ENCODE measurements at places on chromosomes 2 and 18.

GRCh38 chr2:172179045-172179701, 76.5 kb upstream of the DLX2 start:
- DNase-seq: no peak

- DNase-seq: no peak
These were observed 306.9 kb downstream of the PDE11A start for GRCh38 chr2:177765698-177766097.

- no peak for DNase-seq
These were observed 950.8 kb upstream of the SLC39A10 start for GRCh38 chr2:194706179-194706578.

DNA sequence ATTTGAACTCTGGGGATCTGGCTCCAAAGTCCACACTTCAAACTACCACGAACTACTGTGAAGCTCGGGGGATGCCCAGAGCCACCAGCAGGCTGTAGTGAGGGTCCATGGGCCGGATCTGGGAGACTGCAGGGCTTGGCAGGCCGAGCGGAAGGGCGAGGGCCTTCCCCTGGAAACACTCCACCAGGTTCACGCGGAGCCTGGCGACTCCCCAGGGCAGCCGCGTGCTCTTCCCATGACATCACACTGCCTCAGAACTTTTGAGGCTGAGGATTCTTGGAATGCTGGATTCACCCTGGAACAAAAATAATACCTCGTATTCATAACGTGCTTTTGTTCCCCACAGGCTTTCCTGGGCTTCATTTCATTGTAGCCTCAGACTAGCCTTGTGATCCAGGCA, 201.0 kb downstream of the SMAD7 start:
- peak; percentile 77 for DNase-seq

DNA sequence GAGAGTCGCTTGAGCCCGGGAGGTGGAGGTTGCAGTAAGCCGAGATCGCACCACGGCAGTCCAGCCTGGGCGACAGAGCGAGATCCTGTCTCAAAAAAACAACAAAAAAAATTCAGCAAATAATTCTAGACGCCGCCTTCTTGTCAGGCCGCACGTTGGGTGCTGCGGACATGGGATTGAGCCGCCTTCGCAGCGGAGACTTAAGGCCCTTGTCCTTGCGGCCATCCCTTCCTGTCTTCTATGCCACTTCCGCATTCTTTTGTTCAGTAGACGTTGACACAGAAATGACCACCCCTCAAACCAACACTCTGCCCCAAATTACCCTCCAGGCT, 15.8 kb downstream of the PTPN18 start:
- DNase-seq: no peak

DNA sequence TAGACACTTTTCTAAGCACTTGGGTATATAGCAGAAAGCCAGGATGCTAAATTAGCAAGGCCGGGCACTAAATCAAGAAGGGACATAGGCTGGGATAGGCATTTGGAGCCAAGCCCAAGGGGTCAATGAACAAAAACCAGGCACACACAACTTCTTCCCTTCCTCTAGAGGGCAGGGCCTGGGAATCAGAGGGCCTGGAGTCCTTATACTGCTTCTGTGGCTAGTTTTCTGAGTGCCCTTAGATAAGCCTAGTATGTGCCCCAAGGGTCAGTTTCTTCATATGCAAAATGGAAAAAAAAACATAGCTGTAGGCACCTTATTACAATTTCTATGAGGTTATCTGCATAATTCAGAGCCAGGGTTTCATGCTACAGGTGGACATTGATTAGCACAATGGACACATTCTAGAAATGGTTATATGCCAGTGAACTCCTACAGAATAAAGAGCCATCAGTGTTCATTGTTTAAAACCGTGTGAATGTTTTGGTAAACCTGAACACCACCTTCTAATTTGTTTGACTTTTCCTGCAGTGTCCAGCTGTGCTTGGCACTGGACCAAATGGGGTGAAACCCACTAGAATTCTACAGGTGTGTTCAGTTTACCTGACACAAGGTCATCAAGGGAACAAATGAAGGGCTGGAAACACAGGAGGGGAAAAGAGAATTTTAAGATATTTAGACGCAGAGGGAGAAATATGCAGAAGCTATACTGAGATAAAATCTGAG, 49.6 kb downstream of the PAX8 start:
- DNase-seq: no peak

- no peak for DNase-seq
These were observed 413 bp upstream of the CHMP3 start for GRCh38 chr2:86563650-86564061.

DNA sequence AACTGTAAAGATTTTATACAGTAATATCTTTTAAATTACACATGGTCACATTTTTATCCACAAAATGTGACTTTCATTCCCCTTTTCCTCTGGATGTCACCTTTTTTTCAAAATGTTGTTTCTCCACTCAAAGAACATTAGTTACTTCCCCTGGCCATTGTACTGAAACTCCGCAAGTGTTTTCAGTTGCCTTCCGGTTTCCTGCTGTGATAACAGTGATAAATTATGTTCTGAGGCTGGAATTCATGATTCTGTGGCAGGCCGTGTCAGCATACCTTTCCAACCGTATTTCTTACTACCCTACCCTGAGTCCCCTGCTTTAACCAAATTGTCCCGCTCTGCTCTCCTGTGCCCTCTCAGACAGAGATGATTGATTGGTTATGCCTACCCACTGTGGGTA, 53.5 kb downstream of the MGAT5 start:
- no peak for DNase-seq

- no peak for DNase-seq
These were observed 85.6 kb downstream of the IKZF2 start for GRCh38 chr2:213065583-213066442.

DNA sequence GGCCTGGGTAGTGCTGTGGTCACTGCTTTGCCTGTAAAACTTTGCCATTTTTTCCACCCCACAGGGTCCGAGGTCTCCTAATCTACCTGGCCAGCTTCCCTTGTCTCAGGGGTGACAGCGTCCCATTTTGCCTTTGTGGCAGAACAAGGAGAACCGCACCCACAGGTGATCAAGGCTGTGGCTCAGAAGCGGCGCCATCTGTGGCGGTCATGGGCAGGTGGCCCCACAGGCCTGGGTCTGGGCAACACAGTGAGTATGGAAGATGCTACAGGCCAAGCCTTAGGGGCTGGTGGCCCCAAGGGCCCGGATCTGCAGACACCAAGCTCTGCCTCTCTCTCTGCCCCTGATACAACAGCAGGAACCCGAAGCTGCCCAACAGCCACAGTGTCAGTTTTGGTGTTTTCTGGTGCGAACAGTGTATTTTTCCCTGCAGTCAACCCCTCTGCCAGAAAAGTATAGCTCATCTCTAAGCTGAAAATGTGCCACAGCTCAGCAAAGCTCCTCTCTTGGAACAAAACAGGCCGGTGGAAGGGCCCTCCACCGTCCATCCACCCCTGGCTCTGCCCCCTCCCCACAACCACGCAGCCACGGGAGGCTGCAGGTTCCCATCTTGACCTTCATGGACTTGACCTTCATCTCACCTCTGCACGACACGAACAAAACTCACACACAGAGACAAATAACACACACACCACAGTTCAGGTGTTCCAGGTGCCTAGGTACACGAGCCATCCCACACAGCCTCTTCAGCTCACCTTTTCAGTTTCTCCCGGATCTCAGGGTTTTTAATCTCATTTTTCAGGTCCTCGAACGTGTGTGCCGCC, 96.7 kb downstream of the PXDN start:
- DNase-seq: no peak

DNA sequence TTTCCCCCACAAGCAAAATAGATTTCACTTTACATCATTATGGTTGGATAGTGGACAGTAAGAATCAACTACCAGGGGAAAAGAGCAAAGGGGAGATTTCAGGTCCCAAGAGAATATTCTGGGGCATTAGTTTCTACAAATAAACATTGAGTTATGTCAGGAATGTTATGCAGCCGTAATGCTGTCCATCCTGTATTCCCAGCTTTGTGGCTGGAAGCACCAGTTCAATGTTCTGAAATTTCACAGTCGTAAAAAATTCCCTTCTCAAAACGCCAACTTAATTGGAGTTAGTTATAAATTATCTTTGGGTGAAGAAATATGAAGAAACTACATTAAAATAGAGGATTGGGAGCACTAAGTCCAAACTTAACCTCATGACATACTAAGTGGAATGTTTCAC, 141.5 kb upstream of the FIGN start:
- DNase-seq: no peak

DNA sequence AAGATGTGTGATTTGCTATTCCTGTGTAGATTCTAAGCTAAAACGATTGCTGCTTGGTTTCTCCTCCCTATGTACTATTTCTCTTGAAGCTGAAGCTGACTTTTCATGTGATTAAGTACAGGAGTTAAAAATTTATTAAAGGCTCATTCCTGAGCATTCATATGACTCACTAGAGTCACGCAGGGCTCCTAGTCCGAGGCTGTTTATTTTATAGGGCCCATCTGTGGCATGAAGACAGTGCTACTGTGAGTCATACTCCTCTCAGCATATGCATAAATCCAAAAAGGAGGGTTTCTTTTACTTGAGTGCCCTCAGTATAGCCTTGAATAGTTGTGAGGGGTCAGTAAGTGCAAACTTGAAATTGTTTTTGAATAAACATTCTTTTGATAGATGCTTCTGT, 378.8 kb downstream of the PTPRM start:
- no peak for DNase-seq

DNA sequence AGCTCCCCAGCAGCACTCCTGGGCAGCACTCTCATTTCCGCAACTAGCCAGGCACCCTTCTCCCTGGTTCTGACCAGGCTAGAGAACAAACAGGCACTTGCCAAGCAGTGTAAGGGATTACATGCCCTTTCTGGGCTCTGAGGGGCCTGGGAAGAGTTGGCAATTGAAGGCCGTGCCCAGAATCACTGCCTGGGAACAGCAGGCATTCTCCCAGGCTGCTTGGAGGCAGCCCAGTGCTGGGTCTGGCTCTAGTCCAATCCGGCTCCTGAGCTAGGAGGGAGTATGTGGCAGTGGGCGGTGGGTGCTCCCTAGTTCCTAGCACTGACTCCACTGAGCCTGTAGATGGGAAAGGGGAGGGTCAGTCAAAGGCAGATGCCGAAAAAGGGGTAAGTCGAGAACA, 34.1 kb upstream of the SP3 start:
- no peak for DNase-seq

DNA sequence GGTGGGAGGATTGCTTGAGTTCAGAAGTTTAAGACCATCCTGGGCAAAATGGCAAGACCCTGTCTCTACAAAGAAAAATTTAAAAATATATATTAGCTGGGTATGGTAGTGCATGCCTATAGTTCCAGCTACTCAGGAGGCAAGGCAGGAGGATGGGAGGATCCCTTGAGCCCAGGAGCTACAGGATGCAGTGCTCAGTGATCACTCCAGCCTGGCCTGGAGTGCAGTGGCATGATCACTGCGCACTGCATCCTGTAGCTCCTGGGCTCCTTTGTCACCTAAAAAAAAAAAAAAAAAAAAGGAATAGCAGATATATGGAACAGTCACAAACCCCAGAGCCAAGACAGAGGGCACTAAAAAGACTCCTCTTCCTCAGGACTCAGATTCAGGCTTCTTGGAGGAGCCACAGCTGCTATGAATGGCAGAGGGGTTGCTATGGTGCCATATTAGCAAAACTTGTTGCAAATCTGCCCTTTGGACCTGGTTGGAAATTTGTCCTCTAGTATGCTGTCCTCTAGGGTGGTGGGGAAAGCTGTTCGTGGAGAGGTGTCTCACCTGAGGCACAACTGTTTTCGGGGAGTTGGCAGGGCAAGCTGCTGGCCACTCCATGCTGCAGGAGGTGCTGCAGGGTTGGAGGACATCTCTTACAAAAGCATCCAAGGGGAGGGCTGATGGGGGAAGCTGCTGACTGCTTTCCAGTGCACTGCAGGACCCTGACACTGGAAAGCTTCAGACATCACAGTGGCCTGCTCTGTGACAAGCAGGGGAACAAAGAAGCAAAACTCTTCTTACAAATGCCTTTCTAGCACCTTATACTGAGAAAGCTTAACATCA, 22.7 kb downstream of the CYP20A1 start:
- DNase-seq: no peak

DNA sequence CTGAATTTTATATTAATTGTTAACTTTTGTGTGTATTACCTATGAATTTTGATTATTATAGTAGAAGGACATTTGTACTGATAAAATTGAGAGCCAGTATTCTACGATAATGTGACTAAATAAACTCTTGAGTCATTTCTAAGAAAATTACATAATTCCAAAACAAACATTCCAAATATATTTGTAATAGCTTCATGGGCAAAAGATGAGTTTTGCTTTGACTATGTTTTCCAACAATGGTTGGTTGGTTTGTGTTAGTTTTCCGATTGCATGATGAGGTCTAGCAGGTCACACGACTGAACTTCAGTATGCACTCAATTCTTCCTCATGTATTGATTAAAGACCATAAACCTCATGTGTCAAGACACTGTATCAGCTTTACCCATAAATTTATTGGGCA, 71.7 kb upstream of the WDR75 start:
- no peak for DNase-seq

- DNase-seq: no peak
These were observed 50.6 kb downstream of the ST3GAL5 start for GRCh38 chr2:85838181-85838580.

DNA sequence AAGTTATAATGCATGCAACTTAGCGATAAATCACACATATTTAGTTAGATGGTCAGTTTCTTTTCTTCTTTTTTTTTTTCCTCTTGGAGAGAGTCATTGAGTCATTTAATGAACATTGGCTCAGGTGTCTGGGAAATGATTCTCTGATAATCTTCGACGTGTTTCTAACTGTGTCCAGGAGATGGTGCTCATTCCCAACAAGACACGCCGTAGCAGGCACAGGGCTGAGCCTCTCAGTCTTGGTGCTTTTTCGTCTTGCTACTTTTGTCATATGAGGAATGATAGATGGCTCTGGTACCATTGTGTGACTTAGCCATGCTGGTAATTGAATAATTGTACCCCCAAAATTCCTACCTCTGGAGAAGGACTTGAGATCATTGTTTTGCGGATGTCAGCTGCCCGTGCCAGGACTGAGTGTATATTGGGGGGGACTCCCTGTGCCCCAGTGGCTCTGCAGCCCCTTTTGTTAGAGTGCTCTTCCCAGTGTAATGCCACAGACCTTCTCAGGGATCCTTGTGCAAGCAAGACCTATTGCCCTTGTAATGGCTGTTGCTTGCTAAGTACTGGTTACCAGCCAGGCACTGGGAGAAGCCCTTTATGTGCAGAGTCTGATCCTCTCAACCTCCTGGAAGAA, 107.6 kb upstream of the CYRIA start:
- DNase-seq: peak; percentile 36

DNA sequence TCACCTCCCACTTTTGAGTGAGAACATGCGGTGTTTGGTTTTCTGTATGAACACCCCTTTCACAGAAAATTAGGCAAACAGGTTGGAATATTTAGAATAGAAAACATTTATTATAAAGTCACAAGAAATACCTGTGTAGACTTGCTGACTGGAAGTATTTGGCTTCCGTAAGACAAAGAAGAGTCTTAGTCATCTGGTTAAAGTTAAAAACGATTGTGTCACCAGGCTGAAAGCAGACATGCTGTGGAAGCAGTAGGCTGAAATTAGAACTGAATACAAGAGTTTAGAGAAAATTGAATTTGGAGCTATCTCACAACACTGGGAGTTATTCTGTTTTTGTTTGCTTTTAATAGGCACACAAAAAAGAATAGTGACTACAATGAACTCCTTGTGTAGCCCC, 16.2 kb upstream of the CLASP1 start:
- no peak for DNase-seq
